Stimulated activated CD8-positive, alpha-beta memory T cell treated with anti-CD3 and anti-CD28 coated beads, Interleukin-12 subunit alpha, Interleukin-12 subunit beta, amount 100 ng/mL, for 4 hours (primary cell): ENCODE measurements at places on chromosomes 12 and 14.

- no peak for DNase-seq
Observed at GRCh38 chr14:100111931-100112704, 46.9 kb downstream of the EVL start.

DNA sequence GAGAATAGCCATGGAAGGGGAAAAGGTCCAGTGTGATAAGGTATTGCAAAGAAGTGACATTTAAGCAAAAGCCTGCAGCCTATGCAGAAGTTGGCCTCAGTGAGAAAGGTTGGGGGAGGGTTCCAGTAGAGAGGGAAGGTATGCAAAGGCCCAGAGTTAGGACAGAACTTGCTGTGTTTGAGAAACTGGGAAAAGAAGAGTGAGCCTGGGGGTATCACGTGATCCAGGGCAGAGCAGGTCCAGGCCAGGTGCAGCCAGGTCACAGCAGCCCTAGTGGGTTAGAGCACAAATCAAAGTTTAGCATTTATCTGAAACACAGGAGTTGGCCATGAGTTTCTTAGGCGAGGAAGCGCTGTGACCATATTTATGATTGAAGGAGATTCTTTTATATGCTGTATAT is 1.6 kb downstream of the SERPINA5 start:
- DNase-seq: no peak

DNA sequence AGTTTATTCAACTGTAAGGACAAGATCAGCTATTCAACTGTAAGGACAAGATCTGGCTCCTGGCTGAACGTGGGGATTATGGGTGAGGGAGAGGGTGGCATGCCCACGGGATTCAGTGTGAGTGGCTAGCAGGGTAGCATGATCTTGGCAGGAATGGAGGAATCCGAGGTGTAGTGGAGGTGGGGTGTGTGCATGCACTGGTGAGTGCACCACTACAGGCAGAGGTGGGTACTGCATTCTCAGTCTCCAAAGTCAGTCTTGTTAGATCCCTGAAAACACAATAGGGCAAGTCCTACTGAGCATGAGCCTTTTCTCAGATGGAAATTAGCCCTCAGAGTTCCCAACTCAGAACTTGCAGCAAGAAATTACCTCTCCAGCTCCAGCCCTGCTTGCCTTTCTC is 32.2 kb upstream of the DCD start:
- no peak for DNase-seq

DNA sequence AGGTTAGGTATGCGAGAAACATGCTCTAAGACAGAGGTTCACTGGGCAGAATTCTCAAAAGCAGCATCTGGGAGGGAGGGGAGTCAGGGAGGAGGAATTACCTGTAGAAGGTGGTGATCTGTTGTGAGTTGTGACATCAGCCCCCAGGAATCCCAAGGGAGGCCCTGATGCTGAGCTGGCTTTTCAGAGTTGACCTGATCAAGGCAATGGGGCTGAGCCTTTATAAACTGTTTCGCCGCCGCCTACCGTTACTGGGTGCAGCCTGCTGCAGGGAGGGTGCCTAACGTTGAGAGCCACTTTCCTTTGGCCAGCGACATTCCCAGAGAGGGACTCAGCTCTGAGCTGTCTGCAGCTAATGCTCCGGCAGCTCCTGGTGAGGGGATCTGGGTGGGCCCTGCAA is 257.9 kb upstream of the TMEM132C start:
- no peak for DNase-seq

DNA sequence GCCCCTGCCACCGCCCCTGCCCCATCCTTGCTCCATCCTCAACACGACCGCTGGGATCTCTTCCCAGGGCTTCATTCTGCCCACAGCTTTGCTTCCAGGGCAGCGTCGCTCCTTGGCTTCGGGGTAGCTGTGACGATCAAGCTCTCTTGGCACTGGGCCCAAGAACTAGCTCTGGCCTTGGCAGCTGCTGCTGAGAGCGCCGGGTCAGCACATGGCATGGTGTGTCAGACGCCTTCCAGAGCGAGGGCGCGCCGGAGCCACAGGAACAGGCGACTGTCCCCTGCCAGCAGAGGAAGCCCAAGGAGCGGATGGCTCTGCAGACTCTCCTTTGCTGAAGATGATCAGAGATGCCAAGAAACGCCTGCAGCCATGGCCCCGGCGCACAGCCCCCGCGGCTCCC is 15.9 kb downstream of the RAB35 start:
- no peak for DNase-seq

GRCh38 chr14:80200093-80200492 is 11.2 kb downstream of the DIO2 start:
- DNase-seq: no peak

DNA sequence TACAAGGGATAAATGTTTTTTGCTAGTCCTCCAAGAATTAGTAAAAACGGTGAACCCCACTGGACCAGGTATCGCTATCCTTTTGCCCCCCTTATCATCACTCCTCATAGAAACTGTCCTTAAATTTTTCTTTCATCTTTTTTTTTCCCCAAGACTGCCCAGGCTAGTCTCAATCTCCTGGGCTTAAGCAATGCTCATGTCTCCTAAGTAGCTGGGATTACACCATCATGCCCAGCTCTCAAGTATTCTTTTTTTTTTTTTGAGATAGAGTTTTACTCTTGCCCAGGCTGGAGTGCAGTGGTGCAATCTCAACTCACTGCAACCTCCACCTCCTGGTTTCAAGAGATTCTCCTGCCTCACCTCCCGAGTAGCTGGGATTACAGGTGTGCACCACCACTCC is 9.7 kb downstream of the IRF2BPL start:
- no peak for DNase-seq

DNA sequence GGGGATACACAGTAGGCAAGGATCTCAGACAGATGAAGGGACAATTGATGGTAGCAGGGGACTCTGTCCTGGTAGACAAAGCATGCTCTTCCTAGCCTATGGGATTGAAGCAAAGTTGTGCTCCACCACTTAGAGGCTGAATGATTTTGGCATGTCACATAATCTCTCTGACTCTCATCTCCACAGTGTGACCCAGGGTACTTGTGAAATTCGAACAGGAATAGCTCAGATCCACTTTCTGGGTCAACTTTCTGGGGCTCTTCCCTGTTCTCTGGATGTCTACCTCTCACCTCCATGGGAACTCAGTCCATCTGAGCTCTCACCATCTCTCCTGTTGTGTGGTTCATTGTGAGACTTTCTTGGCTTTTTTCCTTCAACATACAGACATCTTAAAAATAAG is 1.7 kb upstream of the DCD start:
- DNase-seq: no peak

DNA sequence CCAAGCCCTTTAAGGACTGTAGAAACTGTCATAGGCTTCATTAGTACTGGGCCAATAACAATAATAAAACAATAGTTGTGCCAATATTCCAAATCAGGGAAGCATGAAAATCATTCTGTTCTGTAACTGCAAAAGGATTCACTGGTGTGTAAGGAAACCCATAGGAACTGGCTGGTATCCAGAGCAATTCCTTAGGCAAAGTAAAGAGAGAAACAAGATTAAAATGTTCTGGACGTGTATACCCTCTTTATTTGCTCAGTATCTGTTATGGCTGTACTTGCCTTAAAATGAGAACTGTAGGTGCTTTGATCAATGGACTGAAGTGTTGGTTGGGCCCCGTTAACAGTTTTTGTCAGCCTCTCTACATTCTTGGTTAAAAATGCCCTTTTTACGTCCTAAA is 72.4 kb upstream of the STAC3 start:
- DNase-seq: no peak

DNA sequence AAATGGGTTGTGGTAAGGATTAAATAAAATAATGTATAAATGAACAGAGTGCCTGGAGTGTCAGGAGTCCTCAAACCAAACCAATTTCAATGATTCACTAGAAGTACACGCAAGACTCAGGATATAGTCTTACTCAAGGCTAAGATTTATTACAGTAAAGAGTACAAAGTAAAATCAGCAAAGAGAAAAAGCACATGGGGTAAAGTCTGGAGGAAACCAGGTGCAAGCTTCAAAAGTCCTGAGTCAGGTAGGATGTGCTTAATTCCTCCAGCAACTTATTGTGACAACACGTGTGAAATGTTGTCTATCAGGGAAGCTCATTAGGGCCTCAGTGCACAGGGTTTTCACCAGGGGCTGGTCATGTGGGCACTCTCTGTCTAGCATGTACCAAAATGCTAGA is 105.8 kb upstream of the NAP1L1 start:
- no peak for DNase-seq

DNA sequence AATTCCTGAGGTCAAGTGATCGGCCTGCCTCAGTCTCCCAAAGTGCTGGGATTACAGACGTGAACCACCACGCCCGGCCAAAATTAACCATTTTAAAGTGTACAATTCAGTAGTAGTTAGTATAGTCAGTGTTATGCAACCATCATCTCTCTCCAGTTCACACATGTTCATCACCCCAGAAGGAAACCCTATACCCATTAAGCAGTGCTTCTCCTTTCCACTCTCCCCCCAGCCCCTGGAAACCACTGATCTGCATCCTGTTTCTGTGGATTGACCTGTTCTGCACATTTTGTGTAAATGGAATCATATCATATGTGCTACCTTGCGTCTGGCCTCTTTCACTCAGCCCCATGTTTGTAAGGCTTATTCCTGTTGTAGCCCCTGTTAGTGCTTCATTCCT is 52.2 kb downstream of the PHETA1 start:
- no peak for DNase-seq
